ENCODE measurements at places on chromosomes 6 and 20.
A peak's percentile ranks its signal among the peaks of the same experiment; 100 is the strongest.

- H3K4me3 ChIP-seq = no peak overlapping the region
- DNase-seq = no peak
- H3K36me3 ChIP-seq = no peaks in the 10 kb centered on the region
- peak overlapping the region; percentile 56 for H3K27ac ChIP-seq
Measured at GRCh38 chr6:34138914-34139510, 6.9 kb downstream of the GRM4 start.

GRCh38 chr6:105921781-105922180, 164.4 kb upstream of the PRDM1 start:
- no peaks in the 10 kb centered on the region for H3K27me3 ChIP-seq
- no peaks in the 10 kb centered on the region for H3K4me1 ChIP-seq
- no peaks in the 10 kb centered on the region for H3K36me3 ChIP-seq
- no peak for DNase-seq
- no peak overlapping the region for H3K27ac ChIP-seq

DNA sequence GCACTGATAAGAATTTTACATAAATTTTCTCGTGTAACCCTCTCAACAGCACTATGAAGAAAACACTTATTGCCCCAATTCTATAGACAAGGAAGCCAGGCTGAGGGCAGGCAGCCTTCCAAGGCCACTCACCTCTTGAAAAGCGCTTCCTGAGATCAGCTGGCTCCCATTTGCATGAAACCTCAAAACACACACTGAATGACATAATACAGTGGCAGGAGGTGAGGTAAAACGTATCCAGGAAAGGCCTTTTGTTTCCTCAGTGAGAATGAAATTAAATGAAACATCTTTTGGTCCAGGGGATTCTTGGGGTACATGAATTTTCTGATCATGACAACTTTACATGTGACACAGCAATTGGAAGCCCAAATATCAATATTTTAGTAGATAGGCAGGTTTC, 112.5 kb downstream of the WDR27 start:
- no peak overlapping the region for H3K27ac ChIP-seq
- no peak overlapping the region for H3K4me3 ChIP-seq
- peaks cover 8% of the 10 kb centered on the region for H3K4me1 ChIP-seq
- peaks cover 18% of the 10 kb centered on the region for H3K36me3 ChIP-seq
- H3K27me3 ChIP-seq = no peaks in the 10 kb centered on the region

GRCh38 chr20:39378776-39379175, 416.6 kb downstream of the DHX35 start:
- H3K27ac ChIP-seq = no peak overlapping the region
- no peaks in the 10 kb centered on the region for H3K36me3 ChIP-seq
- no peak for DNase-seq
- H3K4me3 ChIP-seq = no peak overlapping the region
- peaks cover 2% of the 10 kb centered on the region for H3K27me3 ChIP-seq

DNA sequence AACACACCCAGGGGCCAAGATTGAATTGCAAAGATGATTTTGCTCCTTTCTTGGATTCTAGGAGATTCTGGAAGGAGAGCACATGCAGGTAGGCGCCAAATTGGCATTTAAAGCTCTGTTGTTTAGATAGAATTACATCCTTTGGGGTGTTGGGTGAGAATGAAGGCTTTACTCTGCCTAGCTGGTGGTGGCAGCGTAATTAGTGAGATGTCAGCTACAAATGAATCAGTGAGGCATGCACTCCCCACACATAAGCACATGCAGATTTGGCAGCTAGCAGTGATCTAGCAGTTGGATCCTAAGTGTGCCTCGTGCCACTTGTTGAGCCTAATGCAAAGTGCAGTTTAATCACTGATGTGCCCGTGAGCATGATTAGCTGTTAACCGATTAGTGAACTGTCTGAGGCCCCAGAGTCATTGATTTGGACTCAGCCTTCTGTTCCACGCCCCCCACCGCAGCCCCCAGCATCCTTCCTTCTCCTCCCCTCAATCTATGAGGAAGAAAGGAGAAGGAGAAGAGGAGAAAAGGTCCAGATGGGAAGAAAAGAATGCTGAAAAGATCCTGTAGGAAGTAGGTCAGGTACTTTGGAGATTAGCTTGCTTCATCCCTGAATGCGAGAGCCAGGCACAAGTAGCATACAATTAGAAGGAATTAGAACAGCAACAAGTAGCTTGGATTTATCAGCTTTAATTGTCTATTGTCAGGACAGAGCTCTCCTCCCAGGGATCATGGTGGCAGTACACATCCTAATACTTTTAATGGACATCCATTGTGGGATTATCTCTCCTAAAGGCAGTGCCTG, 6.0 kb upstream of the PRDM1 start:
- no peak overlapping the region for H3K27ac ChIP-seq
- no peak for DNase-seq
- no peak overlapping the region for H3K4me3 ChIP-seq
- peaks cover 21% of the 10 kb centered on the region for H3K4me1 ChIP-seq

GRCh38 chr6:37619641-37620040, 78.0 kb downstream of the MDGA1 start:
- peaks cover 7% of the 10 kb centered on the region for H3K4me1 ChIP-seq
- peaks cover 5% of the 10 kb centered on the region for H3K27me3 ChIP-seq
- DNase-seq = no peak
- H3K27ac ChIP-seq = no peak overlapping the region

DNA sequence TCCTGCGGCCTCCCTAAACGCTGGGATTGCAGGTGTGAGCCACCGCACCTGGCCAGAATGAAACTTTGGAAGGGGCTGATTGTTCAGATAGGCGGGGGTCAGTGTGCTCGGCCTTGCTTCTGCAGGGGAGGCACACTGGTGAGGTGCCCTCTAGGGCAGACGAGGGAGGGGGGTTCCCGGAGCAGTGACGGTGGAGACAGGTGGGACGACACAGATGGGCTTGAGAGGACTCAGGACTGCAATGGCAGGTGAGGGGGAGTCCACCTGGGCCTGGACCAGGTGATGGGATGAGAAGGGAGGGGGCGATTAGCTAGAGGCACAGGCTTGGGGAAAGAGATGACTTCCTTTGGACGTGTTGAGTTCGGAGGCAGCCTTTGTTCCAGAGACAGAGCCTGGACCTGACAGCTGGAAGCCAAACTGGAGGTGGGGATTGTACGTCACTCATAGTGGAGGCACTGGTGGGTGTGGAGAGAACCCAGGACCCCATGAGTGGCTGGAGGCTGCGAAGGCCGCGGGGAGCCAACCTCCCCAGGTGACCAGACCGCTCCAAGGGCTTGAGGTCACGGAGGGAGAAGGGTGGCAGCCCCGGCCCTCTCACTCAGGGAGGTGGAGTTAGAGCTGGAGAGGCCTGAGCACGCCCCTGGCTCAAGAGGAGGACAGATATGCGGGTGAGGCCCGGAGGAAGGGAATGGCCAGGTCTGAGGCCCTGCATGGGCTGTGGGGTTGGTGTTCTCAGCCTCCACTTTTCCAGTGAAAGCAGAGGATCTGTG, 10.5 kb upstream of the MAP1LC3A start:
- H3K4me3 ChIP-seq = no peak overlapping the region
- H3K27ac ChIP-seq = peak overlapping the region; percentile 27
- no peak for DNase-seq
- H3K27me3 ChIP-seq = 0 out of 2 replicates have a peak, but pooled peaks cover 3% of the 10 kb centered on the region

- no peak overlapping the region for H3K27ac ChIP-seq
- H3K27me3 ChIP-seq = peaks cover 95% of the 10 kb centered on the region
- H3K36me3 ChIP-seq = no peaks in the 10 kb centered on the region
- H3K4me1 ChIP-seq = peaks cover 88% of the 10 kb centered on the region
- DNase-seq = no peak
Measured at GRCh38 chr6:10409731-10410206, 5.1 kb downstream of the TFAP2A start.

GRCh38 chr6:67811239-67812037, 823.6 kb upstream of the ADGRB3 start:
- H3K4me1 ChIP-seq = no peaks in the 10 kb centered on the region
- no peak overlapping the region for H3K27ac ChIP-seq
- no peak for DNase-seq
- no peaks in the 10 kb centered on the region for H3K27me3 ChIP-seq
- no peak overlapping the region for H3K4me3 ChIP-seq
- H3K36me3 ChIP-seq = peaks cover 43% of the 10 kb centered on the region

GRCh38 chr6:35152067-35152707, 11.0 kb upstream of the TCP11 start:
- no peaks in the 10 kb centered on the region for H3K36me3 ChIP-seq
- H3K4me3 ChIP-seq = no peak overlapping the region
- DNase-seq = no peak
- H3K27ac ChIP-seq = no peak overlapping the region
- H3K4me1 ChIP-seq = peaks cover 20% of the 10 kb centered on the region

GRCh38 chr6:71375676-71376075, 87.1 kb downstream of the OGFRL1 start:
- DNase-seq = no peak
- no peak overlapping the region for H3K27ac ChIP-seq
- no peak overlapping the region for H3K4me3 ChIP-seq
- peaks cover 4% of the 10 kb centered on the region for H3K36me3 ChIP-seq
- H3K27me3 ChIP-seq = no peaks in the 10 kb centered on the region

All from WTC11 (cell line).